ENCODE measurements at places on chromosomes 2 and 18.

- DNase-seq = no peak
Observed at GRCh38 chr2:43877782-43878464, 39.2 kb downstream of the ABCG8 start.

DNA sequence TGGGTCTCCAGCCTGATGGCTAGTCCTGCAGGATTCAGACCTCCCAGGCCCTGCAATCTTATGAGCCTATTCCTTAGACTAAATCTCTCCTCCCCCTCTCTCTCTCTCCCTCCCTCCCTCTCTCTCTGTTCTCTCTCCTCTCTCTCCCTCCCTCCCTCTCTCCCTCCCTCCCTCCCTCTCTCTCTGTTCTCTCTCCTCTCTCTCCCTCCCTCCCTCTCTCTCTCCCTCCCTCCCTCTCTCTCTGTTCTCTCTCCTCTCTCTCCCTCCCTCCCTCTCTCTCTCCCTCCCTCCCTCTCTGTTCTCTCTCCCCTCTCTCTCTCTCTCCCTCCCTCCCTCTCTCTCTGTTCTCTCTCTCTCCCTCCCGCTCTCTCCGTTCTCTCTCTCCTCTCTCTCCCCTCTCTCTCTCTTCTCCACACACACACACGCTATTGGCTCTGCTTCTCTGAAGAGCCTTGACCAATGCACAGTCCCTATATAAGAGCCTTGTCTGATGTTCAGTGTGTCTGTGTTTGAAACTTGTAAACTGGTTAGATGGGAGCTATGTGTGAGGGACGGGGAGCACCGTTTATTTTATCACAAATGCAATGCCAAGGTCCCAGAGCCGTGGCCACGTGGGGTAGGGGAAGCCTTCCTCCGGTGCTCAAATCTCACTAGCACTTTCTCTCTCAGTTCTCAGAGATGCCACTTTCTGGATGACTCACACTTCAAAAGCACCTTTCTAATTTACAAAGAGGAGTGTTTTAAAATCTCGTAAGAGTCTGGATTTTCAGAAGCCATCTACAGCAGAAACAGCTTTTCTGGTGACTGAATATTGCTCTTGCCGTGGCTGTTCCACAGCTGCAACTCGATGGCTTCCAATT, 9.4 kb upstream of the PRLH start:
- DNase-seq = no peak

DNA sequence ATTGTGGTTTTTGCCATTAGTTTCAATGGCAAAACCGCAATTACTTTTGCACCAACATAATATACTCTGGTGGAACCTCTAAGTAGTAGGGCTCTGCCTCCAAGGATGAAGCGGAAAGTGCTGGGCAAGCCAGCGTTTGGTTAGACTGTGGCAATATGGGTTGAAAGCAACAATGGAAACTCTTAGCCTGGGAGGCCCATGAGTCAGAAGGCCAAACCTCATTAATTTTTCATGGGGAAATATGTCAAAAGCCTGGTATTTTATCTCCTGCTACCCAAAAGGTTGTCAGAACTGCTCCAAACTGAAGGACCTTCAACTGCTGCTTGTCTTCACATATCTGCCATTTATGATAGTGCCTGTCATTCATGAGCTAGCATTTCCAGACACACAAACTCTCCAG, 179.1 kb upstream of the CYP26B1 start:
- DNase-seq = no peak

DNA sequence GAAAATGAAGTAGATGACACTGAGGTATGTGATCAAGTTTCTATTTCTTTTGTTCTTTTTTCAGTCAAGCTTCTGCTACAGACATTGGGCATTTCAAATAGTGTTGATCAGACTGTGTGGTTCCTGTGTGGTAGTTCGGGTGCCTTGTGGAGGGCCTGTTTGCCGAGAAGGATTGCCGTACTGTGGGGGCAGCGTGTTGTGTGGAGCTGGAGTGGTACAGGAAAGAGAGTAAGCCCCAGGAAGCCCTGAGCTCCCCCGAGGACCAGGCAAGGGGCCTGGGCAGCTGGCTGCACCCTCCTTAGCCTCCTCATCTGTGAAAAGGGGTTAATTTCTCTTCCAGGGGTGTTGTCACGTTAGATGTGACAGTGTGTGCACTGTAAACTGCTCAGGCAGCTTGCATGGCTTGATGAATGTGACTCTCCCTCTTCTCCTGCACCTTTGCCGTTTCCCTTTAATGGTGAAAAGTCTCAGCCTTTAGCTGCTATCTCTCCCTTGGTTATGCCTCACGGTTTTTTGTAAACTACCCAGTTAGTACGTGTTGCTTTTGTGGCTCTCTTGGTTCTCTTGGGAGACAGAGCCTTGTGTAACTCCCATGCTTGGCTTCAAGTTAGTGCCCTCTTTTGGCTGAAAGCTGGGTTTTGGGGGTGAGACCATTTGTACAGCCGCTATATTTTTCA, 19.5 kb downstream of the C2orf74 start:
- DNase-seq = no peak

DNA sequence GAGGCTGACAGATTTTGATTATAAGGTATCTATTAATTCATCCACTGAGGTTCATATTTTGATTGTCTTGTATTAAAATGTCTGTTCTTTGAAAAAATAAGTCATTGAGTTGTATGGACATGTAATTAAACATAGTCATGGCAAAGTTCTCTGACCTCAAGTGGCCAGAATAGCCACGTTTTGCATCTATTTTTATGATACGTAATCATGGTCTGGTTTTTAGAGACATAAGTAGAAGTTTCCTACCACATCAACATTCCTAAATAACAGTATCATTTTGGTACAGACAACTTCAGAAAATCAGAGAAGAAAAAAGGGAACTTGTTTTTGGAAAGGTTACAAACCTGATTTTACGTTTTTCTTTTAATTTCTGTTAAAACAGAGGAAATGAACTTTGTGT, 47.6 kb downstream of the COL5A2 start:
- DNase-seq = no peak

- DNase-seq = no peak
Observed at GRCh38 chr2:233090879-233091278, 30.7 kb downstream of the INPP5D start.

- no peak for DNase-seq
Observed at GRCh38 chr18:43265465-43265864, 11.8 kb downstream of the SYT4 start.

DNA sequence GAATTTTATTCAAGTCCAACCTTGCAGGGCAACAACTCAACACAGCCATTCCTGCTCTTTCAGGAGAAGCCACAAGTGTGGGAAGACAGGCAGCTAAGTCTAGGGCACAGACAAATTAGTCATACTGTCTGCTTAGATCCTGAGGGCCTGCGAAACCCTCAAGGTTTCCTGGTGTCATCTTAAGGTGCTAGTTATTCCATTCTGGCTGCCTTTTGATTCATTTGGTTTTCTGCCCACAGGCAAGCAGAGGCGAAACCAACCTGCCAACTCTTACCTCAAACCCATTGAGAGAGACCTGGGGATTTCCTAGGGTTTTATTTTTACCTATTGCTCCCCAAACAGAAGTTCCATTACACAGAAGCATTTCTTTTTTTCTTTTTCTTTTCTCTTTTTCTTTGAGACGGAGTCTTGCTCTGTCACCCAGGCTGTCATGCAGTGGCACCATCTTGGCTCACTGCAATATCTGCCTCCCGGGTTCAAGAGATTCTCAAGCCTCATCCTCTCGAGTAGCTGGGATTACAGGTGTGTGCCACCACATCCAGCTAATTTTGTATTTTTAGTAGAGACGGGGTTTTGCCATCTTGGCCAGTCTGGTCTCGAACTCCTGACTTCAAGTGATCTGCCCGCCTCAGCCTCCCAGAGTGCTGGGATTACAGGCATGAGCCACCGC, 23.7 kb upstream of the SCYGR1 start:
- DNase-seq = no peak

DNA sequence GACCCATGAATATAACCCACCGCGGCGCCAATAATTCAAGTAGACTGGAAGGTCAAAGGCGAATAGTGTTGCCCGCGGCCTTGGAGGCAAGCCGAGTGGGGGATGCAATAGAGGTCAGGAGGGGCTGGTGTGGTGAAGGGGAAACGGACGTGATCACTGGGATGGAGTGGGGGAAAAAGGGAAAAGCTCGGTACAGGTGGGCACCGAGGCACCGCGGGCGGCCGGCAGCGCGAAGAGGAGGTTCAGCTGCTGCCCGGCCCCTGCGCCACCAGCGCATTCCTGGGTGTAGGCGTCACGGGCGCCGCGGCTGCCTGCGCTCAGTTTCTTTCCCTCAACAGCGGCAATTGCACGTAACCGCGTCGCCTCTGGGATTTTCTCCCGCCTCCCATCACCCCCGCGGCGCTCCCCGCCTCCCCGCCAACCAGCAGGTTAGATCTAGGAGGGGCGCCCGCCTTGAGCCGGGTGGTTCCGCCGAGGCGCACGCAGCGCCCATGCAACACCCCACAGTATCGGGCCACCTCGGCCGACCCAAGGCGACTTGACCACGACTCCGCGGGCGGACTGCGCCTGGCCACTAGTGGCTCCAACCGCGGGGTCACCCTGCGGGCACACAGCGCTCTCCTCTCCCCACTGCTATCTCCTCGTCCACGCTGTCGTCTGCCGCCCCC, 1.5 kb downstream of the RND3 start:
- DNase-seq = no peak

- DNase-seq = no peak
Observed at GRCh38 chr2:65165558-65165957, 35.7 kb upstream of the RAB1A start.

DNA sequence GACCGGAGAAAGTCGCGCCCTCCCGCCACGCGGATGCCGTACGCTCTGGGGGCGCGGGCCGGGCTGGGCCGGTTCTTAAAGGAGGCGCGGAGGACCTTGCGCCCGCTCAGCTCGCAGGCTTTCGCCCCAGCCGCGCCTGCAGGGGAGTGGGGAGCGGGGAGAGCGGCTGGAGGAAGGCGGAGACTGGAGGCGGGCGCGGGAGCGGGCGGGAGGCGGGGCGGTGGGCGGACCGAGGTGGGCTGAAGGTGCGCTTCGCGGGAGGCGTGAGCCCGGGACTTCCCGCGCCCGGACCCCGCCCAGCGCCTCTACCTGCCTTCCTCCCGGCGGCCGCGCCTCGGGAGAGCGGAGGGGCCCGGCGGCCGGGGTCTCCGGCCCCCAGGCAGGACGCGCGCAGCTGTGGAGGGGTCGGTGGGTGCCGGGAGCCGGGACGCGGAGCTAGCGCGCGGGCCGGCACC, at the start of gene ADRA2B:
Gene ADRA2B (minus strand): TSS at position 148 of the 455 bp plus-strand sequence. CDS start 422 bp downstream, outside the sequence.
- no peak for DNase-seq

- DNase-seq = no peak
Observed at GRCh38 chr2:96881349-96882195, 11.7 kb upstream of the SEMA4C start.

- no peak for DNase-seq
Observed at GRCh38 chr2:74703373-74703772, 49.3 kb downstream of the SEMA4F start.

- no peak for DNase-seq
Observed at GRCh38 chr2:130951018-130951417, 114.3 kb downstream of the ARHGEF4 start.

All from C1 segment of cervical spinal cord (tissue), 14 donors.